ENCODE measurements at places on chromosomes 1 and 21.

- peak; percentile 76 for DNase-seq
Observed at GRCh38 chr1:218463194-218464156, 118.3 kb downstream of the TGFB2 start.

DNA sequence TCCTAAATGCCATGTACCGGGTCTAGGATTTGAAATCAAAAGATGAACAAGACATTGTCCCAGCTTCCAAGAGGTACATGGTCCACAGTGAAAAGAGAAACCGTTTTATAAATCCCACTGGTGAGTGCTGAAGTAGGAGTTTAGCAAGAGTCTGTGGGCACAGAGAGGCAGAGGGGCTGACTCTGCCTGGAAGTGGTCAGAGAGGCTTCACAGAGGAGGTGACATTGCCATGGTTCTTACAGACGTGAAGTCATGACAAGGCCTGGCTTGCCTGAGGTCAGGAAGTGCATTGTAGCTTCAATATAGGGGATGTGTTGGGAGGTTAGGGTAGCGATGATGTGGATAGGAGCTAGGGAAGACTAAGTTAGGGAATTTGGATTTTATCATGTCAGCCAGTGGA is 28.4 kb downstream of the MAPKAPK2 start:
- DNase-seq: no peak

GRCh38 chr1:221035662-221036153 is 156.5 kb downstream of the HLX start:
- no peak for DNase-seq

DNA sequence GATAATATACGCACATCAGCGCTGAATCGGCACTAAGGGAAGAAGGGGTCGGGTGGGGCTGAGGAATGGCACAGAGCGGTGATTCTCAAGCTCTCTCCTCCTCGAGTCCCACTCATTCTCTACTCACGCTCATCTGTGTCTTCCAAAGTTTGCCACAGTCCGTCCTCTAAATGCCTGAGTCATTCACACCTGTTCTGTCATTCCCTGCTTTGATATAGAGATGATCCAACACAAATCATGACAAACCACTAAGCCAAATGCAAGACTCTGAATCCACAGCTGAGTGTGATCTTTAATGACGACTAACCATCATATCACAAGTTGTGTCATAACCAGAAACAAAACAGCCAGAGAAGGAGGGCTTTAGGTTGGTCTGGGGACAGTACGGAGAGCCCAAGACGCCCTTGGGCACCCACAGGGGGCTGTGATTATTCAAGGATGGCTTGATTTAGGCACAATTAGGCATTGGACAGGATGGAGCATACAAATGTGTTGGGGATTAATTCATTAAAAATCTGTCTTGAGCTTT is 501.5 kb downstream of the KIF26B start:
- DNase-seq: no peak

DNA sequence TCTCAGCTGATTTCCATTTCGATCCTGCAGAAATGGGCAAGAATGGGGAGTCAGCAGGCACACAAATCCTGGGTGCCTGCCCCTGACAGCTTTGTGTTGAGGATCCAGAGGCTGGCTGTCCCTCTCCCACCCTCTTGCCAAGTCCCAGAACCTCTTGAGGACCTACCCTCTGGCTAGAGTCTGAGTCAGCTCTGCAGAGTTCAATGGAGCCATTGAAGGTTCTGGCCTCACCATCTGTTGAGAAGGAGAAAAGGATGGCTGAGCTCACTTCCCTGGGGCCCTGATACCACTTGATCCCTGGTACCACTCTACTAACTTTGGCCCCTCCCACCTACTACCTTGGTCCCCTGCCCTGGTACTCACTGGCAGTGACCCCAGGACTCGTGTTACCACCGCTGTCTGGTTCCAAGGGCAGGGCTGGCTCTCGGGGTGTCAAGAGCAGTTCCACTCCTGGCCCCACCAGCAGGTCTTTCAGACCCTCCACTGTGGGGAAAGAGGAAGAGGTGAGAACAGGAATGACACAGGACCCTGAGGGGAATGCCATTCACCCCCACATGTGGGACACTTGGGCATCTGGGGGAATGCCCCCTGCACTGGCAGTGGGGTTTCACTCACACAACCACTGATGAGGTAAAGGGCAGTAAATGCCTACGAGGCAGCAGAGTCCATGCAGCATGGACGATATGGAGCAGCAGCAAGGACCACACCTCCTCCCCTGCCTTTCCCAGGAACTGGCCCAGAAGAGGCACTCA is 10.5 kb downstream of the RXFP4 start:
- no peak for DNase-seq

- no peak for DNase-seq
Observed at GRCh38 chr1:20291645-20292084, 990 bp downstream of the VWA5B1 start.

GRCh38 chr1:8259498-8260290 is 58.2 kb upstream of the SLC45A1 start:
- DNase-seq: no peak

DNA sequence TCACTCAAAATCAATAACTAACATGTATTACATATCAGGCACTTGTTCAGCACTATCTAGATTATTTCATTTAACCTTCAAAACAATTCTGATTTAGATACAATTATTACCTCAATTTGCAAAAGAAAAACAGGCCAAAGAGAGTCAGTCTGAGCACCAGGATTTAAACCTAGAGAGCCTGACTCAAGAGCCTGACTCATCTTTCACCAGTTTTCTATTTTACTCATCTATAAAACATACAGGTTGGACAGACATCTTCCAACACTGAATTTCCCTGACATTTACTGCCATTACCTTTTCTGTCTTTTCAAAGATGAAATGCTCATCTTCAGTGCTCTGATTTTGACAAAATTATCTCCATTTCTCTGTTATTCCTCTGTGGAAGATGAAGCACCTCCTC is 116.5 kb downstream of the MRPL39 start:
- no peak for DNase-seq

DNA sequence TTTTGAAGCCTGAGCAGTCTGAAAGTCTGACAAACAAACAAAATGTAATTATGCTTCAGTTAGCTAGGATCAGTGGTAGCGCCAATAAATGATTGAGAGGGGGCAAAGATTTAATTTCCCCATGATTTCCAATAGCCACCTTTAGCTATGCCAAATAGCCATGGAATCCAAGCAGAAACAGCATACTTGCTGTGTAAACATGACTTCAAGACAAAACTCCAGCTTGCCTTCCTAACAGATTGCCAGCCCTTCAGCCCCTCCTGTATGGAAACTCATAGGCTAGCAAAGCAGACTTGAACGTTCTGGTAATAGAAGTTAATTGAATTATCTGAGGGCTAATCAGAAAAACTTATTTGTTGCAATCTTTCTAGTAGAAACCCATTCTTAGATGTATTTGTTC is 25.6 kb upstream of the SLC30A1 start:
- no peak for DNase-seq

GRCh38 chr1:203148127-203148526 is 20.6 kb downstream of the ADORA1 start:
- no peak for DNase-seq

- DNase-seq: no peak
Observed at GRCh38 chr21:46285206-46285661, at the start of gene MCM3AP. TSS of gene MCM3AP (minus strand) at chr21:46285611. CDS start at chr21:46285286, 325 bp downstream.

GRCh38 chr1:238226810-238227209 is 336.1 kb upstream of the ZP4 start:
- DNase-seq: no peak

GRCh38 chr1:35659589-35659988 is 18.3 kb upstream of the PSMB2 start:
- DNase-seq: no peak

DNA sequence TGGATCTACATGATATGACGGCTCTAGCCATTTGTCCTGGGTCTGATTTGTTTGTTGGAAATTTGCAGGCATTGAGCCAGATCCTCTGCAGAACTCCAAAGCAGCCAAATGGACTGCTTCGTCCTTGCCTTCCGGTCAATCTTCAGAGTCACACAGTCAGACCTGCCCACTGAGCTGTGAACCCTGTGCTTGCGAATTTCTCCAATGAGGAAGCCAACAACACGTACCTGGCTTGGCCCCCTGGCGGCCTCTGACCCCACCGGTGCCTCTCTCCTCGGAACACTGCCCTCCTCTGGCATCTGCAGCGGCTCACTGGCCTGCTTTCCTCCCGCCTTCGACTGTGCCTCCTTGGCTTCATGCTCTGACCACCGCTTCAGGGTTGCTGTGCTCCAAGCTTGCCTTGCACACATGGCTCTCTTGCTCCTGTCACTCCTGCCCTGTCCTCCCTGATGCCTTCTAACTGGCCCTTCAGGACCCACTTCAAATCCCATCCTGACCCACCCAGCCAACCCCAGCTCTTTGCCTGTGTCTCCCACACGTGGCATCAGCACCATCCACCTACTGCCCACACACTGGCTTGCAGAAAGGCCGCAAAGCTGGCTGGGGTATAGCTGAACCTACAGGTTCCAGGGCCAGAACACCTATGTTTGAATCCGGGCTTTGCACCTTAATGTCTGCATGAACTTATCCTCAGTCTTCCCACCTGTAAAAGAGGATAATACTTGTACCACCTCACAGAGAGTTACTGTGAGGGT is 128.2 kb downstream of the KCNN3 start:
- DNase-seq: no peak

DNA sequence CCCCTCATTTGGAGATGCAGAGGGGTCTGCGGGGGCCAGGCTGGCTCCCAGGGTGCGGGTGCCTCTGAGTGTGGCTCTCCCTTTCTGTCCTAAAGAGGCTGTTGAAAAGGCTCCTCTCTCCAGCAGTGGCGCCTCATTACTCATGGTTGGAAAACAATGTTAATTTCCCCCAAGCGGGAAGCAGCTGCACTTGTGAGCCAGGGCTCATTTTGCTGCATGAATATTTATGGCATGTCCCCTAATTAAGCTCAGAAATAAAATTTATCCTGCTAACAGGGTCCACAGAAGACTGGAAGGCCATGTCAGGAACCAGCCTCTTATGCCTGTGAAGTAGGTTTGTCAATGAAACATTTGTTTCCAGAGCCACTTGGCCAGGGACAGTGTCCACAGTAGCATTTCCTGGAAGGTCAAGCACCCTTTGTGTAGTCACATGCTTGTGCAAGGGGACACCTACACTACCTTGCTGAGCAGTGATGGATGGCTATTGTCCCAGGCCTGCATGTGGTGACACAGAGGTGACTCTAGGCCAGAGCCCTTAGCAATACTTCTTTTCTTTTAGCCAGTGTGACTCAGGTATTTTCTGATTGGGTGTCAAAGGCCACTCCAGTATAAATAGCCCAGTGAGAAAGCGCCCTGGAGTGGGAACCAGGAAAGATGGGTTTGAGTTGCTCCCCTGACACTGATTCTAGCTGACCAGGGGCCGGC is 259.0 kb downstream of the FOXD2 start:
- no peak for DNase-seq

DNA sequence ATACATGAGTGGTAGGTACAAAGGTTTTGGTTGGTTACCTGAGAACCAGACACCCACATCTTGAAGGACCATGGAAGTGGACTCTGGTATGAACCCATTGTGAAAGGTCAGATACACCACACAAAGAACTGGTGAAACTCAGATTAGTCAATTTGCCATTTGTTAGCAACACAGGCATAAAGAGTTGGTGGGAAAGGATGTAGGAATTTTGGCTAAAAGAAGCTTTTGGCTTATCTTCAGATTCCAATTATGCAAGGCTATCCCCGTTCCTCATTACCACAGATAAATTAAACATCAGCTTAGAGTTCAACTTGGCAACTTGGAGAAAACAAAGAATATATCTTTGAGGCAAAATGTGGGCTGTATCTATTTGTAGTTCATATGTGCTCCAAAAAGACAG is 87.0 kb upstream of the IRF2BP2 start:
- no peak for DNase-seq

- peak; percentile 98 for DNase-seq
Observed at GRCh38 chr1:171485375-171486047, at the start of gene PRRC2C. TSS of gene PRRC2C (plus strand) at chr1:171485530. CDS start at chr1:171512089, 26,559 bp downstream.

All from Right ventricle myocardium inferior (tissue), 1 donor.